ENCODE measurements at places on chromosomes 3 and 15. TPM values are rescaled to one million over a fixed set of nuclear protein-coding genes. Genes with fewer than 3 reads are reported as not detected.
A peak's percentile ranks its signal among the peaks of the same experiment; 100 is the strongest.

- no peak for DNase-seq
These were observed 4.5 kb upstream of the ZNF280D start for GRCh38 chr15:56737791-56738190.

DNA sequence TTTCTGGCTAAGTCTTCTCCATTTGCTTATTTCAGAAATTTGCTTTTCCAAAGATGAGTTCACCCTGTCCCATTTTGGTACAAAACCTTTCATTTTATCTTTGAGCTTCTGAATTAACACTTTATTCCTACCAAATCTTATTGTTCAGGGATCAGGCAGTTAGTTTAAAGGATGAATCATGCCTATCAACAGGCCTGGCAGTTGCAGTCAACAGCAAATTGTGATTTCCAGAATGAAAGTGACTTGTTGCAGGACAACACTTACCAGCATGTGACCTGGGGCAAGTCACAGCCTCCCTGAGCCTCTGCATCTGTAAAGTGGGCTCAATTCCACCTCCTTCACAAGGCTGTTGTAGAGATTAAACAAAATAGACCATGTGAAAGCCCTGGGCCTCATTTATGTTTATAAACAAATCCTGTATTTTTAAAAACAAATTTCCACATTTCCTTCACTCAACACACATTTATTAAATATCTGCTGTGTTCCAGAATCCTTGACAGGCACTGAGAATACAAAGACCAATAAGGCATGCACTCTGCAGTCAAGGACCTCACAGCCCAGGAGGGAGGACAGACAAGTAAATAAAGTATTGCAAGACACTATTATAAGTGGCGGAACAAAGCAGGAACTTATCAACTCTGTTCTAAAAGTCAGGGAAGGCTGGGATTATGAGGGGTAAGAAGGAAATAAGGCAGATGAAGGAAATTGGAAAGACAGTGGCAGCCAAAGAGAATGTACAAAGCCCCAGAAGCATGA, 359.1 kb upstream of the IL12A start:
- no peak for DNase-seq

DNA sequence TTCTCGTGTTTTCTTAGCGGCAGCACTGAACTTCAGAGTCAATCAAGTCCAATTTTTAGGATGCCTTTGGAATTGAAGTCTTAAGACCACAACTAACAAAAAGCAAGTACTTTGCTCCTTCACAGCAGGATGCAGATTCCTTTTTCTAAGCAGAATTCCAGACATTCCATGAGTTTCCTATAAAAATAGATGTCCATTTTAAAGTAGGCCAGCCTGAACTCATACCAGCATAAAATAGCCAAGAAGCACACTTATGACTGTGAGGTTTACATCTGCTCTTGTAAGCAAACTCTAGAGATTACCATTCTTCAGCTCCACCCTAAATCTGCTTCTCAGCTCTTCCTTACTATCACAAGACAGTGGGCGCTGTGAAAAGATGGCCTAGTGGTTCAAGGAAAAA, 85.8 kb downstream of the THBS1 start:
- DNase-seq, result no peak

DNA sequence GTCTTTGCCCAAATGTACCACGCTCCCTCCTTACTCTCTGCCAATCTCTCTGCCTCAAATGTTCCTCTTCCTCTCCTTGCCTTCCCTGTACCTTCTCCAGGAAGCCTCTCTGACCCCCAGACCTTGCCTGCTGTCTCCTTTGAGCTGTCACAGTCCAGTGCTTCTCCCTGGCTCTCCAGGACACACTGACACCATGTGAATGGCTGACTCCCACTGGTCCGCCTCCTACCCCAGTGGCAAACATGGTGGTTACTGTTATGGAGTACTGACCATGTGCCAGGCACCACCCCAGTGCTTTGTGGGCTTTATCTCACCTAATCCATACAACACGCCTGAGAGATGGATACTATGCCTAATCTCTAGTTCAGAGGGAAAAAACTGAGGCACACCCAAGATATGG, 141.9 kb downstream of the TPRA1 start:
- peak; percentile 36 for DNase-seq

GRCh38 chr3:176193032-176193730, 1004.1 kb downstream of the TBL1XR1 start:
- DNase-seq, result no peak

- peak; percentile 68 for DNase-seq
These were observed 30.3 kb downstream of the CDC25A start for GRCh38 chr3:48157950-48158376.

- DNase-seq, result no peak
These were observed 973.6 kb downstream of the EPHA3 start for GRCh38 chr3:90080988-90081387.

- DNase-seq, result no peak
These were observed 299.5 kb downstream of the CTNNB1 start for GRCh38 chr3:41498847-41499246.

GRCh38 chr15:55116636-55117035, 80.1 kb downstream of the RSL24D1 start:
- no peak for DNase-seq

DNA sequence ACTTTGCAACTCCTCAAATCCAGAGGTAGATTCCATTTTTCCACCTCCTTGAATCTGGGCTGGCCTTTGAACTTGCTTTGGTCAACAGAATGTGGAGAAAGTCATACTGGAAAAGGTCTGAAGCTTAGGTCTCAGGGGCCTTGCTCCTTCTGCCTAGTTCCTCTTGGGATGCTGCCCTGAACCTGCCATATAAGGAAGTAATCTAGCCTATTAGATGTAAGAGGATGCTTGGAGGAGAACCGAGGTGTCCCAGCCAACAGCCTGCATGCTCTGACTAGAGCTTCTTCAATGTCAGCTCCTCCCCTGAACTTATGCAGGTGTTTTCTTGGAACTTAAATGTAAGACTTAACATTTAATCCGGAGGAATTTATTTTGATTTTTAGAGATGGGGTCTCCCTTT, 2.0 kb upstream of the TMED3 start:
- no peak for DNase-seq

DNA sequence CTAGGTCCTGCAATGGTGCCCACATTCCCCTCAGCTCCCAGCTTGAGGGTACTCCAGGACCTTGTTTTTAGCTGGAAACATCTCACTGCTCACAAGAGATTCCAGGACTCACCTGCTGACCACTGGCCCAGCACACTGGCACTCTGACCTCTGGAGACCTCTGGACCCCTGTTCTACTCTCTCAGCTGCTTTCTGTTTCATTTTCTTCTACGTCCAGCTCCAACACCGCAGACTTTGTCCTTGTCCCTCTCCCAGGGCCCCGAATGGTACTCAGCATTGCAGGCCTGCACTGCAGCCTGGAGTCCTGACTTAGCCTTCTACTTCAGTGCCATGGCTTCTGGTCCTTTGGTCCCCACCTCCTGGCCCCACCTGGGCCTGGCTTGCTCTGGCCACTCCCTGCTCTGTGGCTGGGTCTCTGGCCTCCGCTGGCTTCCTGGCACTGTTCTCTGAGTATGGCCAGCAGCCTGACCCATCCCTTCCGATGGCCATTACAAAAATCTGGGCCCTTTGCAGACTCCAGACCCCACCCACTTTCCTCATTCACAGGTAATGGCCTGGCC, 27.9 kb downstream of the KY start:
- no peak for DNase-seq

DNA sequence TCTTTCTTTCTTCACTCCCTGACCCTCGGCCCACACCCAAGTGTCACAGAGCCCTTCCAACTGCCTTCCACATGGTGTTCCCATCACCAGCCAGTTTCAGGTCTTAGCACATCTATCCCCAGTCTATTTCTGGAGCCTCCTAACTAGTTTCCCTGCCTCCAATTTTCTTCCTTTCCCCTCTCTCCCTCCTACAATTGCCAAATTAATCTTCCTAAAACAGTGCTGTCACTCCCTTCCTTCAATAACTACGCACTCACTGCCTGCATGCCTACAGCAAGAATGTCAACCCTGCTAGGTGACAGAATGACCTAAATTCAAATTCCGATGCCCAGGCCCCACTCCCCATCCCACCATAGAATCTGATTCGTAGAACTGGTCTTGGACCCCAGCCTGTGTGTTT, 36.1 kb upstream of the CA12 start:
- no peak for DNase-seq

DNA sequence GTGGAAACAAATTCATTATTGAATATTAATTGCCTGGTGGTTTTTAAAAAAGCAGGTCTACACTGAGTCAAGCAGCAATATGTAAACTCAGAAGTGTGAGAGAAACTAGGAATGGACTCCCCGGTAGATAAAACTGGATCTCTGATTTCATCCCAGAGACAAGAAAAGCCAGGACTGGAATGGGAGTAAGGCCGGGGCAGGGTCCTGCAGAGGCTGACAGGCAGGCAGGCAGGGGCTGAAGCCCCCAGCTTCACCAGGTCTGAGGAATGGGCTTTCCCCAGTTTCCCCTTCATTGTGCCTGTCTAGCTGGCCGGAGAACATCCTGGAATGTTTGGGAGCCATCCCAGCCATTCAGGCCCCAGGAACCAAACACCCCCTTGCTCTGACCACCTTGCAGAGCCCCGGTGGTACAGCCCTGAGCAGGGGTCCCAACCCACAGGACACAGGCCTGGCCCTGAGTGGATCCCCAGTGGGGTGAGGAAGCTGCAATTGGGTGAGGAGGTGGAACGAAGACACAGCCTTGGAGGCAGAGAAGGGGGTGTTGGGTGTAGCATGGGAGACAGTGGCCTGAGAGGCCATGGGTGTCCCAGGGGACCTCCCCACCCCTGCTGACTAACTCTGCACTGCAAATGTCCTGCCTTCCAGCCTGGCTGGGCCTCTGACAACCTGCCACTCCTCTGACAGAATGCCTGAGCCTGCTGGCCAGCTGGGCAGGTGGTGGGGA, 31.7 kb upstream of the XYLB start:
- no peak for DNase-seq

- DNase-seq, result no peak
These were observed at the start of gene RBPMS2 for GRCh38 chr15:64775551-64776401. Gene RBPMS2, minus strand, starts transcription at chr15:64775589. Its CDS starts 270 bp downstream, at chr15:64775319.

- peak; percentile 29 for DNase-seq
These were observed 37.2 kb upstream of the DENND4A start for GRCh38 chr15:65829130-65829764.

- DNase-seq, result no peak
These were observed 27.6 kb upstream of the GAP43 start for GRCh38 chr3:115595611-115596275.

DNA sequence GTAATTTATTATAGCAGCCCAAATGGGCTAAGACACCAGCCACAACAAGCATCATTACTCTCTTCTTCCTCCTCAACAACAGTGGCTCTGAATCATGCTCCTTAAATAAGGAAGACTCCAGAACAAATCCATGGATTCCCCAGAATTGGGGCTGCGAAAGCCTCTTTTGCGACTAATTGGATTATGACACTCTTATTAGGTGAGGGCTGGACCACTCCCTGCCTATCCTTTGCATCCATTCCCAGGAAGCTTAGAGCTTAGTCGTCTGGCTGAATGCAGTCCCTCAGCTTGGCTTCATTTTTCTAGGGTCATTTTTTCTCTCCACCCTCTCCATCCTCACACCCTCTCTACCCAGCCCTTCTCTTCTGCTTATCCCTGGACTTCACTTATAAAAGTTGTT, 227.7 kb downstream of the ZNF621 start:
- no peak for DNase-seq

DNA sequence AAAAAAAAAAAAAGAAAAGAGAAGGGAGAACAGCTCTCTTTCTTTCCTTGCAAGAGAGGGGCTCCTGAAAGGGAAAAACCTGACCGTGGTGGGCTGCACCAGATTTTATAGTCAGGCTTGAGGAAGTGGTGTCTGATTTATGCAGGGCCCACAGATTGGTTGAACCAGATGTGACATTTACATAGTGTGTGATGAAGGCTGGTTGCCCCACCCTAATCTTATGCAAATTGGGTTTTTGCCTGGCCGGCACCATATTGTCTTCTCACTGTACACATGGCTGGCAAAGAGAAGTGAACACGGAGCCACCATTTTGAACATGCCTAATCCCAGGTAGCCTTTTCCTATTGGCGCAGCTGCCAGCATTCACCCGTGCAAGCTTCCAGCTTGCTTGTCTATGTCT, 154.4 kb downstream of the OXSM start:
- no peak for DNase-seq

GRCh38 chr15:84725001-84725491, 9.1 kb upstream of the SEC11A start:
- no peak for DNase-seq

- DNase-seq, result no peak
These were observed 155.0 kb upstream of the GPR149 start for GRCh38 chr3:154584974-154585373.

DNA sequence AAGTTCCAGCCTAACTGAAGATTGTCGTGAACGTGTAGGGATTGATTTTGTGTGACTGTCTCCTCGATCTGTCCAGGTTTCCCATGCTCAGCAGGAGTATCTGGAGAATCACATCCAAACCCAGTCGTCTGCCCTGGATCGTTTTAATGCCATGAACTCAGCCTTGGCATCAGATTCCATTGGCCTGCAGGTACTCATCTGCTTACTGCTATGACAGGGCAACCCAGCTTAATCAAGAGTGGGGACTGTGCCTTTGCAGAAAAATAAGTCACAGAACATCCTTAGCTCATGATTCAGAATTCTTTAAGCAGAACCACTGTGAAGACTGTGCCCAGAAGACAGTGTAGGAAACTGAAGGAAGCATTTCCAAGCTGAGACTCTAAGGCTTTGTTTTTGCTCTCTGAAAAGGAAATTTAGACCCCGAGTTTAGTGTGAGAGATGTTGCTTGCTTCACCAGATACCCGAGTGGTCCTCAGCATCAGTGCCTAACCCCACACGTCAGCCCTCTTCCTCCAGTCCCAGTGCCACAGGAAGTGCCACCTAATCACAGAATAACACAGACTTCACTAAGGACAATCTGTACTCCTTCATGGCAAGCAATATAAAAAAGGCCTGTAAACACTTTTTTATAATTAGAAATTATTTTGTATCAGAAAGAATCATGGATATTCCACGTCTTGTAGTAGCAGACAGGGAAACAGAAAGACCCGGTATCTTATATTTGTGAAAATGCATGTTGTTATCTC, 34.2 kb downstream of the MYZAP start:
- no peak for DNase-seq

DNA sequence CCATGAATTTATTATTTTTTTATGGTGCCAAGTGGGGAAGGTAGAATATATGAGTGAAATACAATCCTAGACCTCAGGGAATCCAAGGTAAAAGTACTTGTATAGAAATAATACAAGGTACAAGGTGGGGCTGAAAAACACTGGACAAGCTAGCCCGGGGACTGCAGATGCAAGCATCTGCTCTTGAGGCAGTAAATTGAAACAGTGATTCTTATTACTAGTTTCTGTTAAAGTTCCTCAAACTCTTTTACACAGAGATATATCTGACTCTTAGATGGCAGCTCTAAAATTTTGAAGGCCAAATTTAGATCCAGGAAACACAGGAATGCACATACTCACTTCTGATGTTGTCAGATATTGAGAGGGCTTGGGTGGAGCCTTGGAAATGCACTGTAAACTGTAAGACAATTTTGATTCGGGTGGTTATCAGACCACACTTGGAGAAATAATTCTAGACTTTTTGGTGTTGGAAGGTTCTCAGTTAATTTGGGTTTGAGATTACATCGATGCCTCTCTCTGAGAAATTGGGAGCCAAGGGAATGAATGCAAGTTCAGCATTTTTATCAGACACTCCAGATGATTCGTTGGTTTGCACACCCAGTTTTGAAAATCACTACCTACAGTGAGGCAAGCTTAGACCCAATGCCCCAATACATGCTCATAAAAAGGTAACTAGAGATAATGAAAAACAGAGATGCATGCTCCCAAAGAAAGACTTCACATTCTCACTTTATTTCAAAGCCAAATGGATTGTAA, 7.3 kb downstream of the TP63 start:
- no peak for DNase-seq

LAMB2 gene
- total RNA-seq, result 101 TPM

MINAR1 gene
- 2.7 TPM for total RNA-seq

NR2E3 gene
- 0.41 TPM for total RNA-seq

EFL1 gene
- total RNA-seq, result 9.2 TPM

GRAMD2A gene
- total RNA-seq, result not detected

CTXND1 gene
- total RNA-seq, result 0.37 TPM

IGSF11 gene
- total RNA-seq, result 2.4 TPM

TUSC2 gene
- 18.7 TPM for total RNA-seq
